ENCODE measurements at places on chromosomes 6 and 20.
A peak's percentile ranks its signal among the peaks of the same experiment; 100 is the strongest.

GRCh38 chr6:161408041-161408440 lies 134.2 kb upstream of the AGPAT4 start:
- no peak for DNase-seq

DNA sequence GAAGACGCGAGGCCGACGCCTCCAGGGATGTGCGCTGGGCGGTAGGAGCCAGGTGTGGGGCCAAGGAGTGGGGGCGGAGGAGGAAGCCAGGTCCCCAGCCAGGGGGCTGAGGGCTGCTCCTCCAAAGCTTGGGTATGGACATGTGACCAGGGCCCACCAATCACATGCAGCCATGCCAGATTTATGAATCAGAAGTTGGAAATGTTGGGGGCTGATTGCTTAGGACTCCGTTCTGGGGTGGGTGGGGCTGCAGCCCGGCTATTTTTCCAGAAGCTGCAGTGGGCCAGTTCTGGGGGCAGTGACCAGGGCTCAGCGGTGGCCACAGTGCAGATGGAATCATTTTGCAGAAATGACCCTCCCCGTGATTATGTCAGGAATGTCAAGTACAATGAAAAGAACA lies 96.0 kb downstream of the CEBPB start:
- no peak for DNase-seq

- DNase-seq, result no peak
Observed at GRCh38 chr6:143283887-143284645, 166.4 kb downstream of the ADAT2 start.

GRCh38 chr6:153140299-153140698 lies 9.2 kb upstream of the RGS17 start:
- DNase-seq, result no peak

DNA sequence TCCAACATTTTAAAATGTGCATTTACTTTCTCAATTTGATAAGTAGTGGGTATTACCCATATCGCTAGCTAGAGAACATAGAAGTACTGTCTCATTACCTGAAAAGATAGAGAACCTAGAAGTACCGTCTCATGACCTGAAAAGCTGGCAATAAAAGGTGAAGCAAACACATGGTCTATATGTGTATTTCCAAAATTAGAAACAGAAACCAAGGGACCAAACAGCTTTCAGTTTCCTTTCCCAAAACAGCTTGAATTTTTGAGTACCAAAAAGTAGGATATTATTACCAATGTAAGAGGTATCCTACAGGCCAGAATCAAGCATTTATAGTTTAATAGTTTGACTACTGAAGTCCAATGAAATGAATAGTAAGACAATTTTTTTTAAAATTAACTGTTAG lies 77.2 kb downstream of the KIF13A start:
- no peak for DNase-seq

GRCh38 chr20:63690003-63690897 lies 6.2 kb upstream of the TNFRSF6B start:
- DNase-seq, result no peak

DNA sequence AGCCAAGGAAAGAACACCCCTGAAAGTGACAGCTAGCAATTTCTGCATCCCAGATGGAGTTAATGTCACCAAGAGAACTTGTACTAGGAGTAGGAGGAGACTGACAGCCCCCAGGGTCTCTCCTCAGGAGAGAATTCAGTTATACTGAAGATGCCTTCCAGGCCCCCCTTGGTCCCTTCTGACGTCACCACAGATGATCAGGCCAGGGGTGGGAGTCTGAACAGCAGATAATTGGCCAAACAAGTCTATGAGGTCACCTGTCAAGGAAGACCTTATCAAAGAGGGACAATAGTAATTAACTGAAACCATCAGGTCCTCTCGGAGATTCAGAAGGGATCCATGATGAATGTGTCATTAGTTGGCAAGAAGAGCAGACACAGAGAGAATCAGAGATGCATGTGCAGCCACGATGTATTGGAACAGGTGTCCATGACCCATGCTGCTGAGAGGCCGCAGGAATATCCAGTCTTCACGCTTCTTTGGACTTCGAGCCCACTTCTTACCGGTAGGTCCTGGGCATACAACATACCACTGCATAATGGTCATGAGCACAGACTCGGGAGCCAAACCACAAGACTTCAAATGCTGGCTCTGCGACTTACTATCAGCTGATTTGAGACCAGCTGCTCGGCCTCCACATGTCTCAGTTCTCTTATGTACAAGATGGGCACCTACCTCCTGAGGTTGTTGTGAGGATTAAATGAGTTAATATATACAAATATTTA lies 10.2 kb downstream of the TRIM10 start:
- no peak for DNase-seq

DNA sequence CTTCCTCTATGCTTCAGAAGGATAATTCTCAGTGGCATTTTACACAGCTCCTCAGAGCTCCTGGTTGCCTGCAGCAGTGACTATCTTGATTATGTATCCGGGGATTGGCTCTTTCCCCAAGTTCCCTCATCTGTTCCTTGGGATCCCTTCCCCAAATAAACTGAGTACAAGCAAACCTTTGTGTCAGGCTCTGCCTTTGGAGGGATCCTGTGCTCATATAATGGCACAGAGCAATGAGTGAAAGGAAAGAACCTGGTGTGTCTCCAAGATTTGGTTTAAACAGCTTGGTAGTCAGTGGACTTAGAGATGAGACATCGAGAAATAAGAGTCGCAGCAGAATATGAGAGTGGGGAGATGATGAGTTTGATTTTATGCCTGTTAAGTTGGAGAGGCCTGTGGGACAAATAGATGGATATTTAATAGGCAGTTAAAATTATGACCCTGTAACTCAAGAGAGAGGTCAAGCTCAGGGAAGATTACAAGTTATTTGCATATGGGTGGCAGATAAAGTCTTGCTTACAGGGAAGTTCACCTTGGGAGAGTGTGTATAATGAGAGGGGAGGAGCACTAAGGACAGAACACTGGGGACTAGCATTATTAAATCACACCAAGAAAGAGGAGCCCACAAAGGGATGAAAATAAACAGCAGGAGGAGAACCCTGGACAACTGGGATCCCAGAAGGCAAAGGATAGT lies 44.1 kb upstream of the GCLC start:
- DNase-seq, result no peak

DNA sequence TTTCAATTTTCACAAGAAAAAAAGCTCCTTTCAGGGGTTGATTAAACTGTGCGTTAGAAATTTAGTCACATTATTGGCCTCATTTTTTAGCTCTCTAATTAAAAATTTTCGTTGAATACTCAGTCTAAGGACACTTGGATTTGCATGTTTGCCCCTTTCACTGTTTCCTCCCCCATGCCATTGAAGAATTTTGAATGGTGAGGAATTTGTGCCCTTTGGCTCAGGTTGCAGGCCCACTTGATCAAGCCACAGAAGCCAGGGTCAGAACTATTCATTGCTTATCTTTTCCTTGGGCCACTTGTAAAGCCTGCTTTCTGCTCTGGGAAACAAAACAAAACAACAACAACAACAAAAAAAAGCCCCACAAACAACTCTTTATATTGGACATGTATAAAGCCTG lies 12.2 kb downstream of the LIN28B start:
- DNase-seq, result no peak

GRCh38 chr6:139007428-139007827 lies 19.4 kb upstream of the REPS1 start:
- no peak for DNase-seq

- DNase-seq, result no peak
Observed at GRCh38 chr6:15824811-15825210, 162.0 kb upstream of the DTNBP1 start.

GRCh38 chr6:34114695-34115402 lies 31.0 kb downstream of the GRM4 start:
- DNase-seq, result no peak

- peak; percentile 37 for DNase-seq
Observed at GRCh38 chr6:73394577-73395354, at the start of gene DDX43. Gene DDX43 (plus strand): TSS chr6:73394828. CDS start chr6:73394906, 78 bp downstream.

GRCh38 chr6:72579865-72580264 lies 42.0 kb upstream of the KCNQ5 start:
- no peak for DNase-seq

DNA sequence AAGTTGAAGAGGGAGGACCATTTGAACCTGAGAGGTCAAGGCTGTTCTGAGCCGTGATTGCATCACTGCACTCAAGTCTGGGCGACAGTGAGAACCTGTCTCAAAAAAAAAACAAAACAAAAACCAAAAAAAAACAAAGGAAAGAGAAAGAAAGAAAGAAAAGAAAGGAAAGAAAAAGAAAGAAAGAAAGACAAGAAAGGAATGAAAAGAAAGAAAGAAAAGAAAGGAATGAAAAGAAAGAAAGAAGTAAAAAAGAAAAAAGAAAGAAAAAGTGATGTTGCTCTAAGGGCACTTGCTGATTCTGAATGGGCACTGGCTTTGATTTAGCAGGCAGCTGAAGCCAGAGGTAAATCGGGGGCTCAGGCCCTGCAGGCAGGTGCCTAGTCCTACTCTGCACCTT lies 161.0 kb downstream of the MCHR2 start:
- DNase-seq, result no peak

DNA sequence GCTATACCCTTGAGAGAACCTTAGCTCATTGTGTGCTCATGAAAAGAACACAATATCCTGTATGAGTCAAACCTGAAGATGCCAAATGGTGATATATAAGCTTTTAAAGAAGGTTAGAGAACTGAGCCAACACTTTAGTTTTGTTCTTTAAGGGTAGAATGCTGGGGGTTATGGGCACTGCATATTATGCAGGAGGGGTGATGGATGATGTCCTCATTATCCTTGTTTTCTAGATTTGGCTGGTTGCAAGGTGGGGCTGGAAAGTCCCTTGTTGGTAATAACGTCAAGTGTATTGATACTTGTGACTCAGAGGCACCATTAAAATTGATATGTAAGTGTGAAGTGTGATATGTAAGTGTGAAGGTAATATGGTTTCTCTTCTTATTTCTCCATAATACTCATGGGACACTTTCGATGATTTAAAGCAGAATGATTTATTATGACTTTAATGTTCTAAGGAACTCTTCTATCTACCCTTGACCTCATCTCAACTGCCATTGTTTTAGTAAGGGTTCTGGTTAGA lies 113.7 kb upstream of the DTNBP1 start:
- DNase-seq, result no peak

DNA sequence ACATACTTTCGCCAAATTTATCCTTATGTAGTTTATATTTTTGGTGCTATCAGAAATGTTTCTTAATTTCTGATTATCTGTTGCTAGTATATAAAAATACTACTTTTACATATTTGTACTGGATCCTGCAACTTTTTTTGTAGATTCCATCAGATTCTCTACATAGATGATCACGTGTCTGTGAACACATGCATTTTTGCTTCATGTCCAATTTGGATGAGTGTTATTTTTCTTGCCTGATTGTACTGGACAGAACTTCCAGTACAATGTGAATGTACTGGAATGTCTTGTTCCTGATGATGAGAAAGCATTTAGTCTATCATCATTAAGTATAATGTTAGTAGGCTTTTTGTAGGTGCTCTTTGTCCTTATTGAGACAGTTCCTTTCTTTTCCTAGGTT lies 25.0 kb upstream of the SSR1 start:
- no peak for DNase-seq

DNA sequence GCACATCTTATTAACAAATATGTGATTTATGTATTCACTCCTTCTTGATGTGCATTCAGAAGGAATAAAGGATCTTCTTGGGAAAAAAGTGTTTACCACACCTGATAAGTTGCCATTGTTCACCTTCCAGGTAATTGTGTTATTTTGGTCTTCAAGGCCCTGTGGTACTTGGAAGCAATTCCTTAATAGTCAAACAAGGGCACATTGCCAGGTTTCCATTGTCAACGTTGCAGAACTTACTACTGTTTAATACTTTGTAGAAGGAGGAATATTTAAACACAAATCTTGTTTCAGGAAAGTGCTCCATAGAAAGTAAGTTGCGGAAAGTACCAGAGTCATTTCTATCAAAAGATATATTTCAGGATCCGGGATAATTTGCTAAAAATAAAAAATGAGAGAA lies 129.5 kb upstream of the SGK1 start:
- no peak for DNase-seq

GRCh38 chr6:105781248-105781647 lies 304.9 kb upstream of the PRDM1 start:
- DNase-seq, result peak; percentile 25

DNA sequence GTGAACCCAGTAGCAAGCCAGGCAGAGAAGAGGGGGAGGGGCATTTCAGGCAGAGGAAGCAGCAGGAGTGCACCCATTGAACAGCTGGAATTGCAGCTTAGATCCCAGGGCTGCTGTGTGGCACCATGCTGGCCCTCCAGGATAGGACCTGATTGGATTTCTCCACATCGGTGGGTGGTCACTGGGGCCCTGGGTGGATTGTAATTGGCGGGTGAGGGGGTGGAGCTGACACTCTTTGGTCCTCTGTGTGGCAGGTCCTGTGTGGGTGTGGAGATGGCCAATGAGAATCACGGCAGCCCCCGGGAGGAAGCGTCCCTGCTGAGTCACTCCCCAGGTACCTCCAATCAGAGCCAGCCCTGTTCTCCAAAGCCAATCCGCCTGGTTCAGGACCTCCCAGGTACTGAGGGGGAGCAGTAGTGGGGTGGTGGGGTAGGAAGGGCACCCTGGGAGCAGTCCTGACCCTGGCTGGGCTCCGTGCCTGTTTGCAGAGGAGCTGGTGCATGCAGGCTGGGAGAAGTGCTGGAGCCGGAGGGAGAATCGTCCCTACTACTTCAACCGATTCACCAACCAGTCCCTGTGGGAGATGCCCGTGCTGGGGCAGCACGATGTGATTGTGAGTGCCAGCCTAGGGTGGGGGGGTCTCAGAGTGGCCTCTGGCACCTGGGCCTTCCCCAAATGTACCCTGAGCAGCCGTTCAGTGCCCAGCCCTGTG lies 4.4 kb downstream of the PCIF1 start:
- DNase-seq, result no peak

DNA sequence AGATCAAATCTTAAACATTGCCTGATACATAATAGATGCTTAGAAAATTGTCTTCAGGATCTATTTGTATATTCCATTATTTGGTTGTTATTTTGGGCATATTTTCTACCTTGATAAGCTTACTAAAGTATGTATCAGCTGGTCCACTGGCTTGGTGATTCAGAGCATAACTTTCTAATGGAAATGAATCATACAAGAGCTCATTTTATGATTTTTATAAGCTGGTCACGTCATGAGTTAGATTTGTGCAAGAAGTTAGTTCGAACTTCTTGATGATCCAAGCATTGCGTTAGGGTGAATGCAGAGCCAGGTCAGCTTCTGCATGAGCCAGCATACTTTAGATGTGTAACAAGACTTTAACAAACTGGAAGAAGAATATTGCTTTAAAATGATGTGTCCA lies 144.5 kb upstream of the FLRT3 start:
- no peak for DNase-seq

All from activated T-cell treated with anti-CD3 and anti-CD28 coated beads for 1 hour (primary cell).